ENCODE measurements at places on chromosomes 7 and 10.

DNA sequence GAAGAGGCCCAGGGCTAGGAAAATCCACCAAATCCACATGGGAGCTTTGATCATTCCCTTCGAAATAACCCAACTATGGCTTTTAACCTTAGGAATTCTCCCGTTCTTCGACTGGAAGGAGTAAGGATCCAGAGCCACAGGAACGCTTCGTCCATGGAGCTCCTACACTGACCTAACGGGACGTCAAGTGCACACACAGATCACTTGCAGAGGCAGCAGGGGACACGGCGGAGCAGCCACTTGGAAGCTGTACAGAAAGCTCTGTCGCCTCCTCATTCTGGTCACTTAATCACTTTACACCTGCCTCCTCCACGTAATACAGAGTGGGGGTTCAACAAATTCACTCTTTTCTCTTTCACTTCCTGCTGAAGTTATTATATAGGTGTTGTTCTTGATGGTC, 43.9 kb downstream of the RSU1 start:
- no peak for DNase-seq

DNA sequence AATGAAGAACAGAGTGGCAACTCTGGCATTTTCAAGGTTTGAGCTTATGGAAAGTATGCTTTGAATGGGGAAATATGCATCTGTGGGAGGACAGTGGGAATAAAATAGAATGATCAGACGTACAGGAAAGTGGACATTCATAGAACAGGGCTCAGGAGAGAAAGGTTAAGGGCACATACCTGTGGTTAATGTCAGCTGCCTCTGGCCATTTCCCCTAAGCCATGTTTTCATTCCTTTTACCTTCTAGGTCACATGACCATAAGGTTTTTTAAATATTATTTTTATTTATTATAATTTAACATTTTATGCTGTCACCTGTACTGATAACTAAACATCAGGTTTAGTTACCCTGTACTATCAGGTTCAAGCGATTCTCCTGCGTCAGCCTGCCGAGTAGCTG, 52.8 kb downstream of the LRRC4 start:
- DNase-seq, result no peak

DNA sequence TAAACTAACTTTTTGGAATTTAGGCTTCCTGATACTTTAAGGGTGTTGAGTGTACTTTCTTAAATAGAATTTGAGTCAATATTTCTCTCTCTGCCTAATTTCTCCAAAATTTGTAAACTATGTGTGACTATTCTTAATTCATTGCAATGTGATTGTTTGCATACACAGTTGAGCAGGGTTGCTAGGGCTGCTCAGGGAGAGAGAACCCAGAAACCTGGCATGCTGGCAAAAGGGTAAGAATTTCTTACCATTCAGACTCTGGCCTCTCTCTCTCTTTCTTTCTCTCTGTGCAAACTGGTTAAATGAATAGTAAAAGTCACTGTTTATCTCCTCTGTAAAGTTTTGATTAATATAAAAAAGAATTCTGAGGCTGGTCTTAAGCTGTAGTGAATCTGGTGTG, 51.0 kb upstream of the NAMPT start:
- DNase-seq, result no peak

DNA sequence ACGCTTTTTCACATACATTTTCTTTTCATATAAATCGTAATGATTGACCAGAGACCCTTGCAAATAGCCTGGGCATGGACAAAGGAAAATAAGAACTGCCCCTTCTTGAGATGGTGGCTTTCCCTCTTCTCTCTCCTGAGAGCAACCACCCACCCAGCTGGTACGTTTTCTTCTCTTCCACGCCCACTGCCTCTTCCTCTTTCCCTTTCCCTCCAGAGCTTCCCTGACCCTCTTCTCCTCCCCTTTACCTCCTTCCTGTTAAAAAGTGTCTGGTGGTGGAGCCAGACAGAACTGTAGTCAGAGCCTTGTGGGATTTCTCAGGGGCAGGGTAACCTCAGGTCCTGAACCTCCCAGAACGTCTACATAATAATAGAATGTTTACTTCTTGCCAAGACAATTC, 23.2 kb downstream of the GPR141 start:
- DNase-seq, result no peak

GRCh38 chr7:23335136-23335535, 36.0 kb downstream of the MALSU1 start:
- DNase-seq, result no peak

DNA sequence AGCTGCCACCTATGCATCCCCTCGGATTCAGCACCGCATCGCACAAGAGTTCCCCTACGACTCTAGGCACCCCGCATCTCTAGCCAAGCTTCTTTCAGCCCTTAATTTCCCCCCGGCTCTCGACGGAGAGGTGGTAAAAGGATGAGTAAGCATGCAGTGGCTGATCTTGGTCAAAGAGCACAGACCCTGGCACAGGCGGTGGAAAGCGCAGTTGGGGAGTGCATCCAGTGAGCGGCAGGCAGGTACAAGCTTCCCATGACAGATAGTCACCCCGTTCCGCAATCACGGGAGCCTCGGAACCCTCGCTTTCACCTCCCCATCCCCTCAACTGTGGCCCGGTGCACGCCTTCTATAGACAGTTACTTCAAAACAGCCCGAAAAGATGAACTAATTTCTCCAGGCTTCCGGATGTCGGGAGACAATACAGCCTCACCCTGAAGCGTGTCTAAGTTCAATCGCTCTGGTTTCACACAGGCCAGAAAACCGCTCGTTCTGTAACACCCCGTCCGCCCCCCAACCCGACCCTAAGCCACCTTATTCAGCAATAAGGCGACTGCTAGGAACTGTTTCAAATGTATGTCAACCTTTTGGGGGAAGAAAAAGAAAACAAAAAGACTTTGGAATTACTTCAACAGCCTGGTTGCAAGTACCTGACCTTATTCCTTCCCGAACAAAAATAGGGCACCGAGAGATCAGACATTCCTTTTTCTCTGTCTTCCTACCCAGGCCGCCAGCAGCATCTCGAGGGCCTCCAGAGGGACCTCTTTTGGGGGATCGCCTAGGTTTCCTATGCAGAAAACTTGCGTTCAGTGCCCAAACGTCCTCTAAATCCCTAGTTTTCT, 1.4 kb downstream of the RHEB start:
- DNase-seq, result peak; percentile 43

DNA sequence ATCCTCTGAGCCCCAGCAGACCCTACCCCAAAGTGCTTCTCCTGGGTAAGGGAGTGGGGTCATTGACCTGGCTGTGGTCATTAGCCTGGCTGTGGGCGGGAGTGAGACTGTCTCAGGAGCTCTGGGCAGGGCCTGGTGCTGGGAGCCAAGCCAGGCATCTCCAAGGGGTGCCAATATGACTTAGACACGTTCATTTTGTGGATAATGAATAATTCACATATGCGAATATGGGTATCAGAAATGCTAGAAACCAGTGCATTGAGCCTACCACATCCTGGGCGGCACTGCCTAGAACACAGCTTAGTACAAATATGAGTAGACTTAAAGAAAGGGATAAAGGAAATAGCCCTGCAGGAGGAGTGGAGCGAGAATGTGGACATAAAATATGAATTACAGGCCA, 14.4 kb upstream of the SRRM3 start:
- DNase-seq, result no peak

GRCh38 chr10:74900297-74900696, 73.9 kb downstream of the KAT6B start:
- no peak for DNase-seq

GRCh38 chr7:18858232-18858631, 259.2 kb downstream of the TWIST1 start:
- no peak for DNase-seq

GRCh38 chr7:140005754-140006503, 56.8 kb downstream of the PARP12 start:
- DNase-seq, result peak; percentile 59

DNA sequence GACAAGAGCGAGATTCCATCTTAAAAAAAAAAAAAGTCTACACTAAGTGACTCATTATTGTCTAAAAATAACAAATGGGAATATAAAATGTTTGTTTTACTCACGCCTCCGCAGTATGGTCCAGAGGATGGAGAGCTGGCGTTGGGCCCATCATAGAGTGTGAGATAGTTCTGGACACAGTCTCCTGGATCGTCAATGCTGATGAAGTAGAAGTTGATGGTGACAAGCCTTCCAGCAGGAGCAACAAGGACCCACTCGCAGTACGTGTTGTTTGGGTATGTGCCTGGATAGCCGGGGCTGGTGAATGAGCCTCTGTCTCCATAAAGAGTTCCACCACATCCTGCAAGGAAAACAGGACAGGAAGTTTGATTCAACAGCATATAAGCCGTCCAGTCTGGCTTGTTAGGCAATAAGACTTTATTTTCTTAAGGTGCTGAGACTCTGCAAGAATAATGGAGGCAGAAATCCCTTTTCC, 11.5 kb upstream of the RSU1 start:
- peak; percentile 8 for DNase-seq

DNA sequence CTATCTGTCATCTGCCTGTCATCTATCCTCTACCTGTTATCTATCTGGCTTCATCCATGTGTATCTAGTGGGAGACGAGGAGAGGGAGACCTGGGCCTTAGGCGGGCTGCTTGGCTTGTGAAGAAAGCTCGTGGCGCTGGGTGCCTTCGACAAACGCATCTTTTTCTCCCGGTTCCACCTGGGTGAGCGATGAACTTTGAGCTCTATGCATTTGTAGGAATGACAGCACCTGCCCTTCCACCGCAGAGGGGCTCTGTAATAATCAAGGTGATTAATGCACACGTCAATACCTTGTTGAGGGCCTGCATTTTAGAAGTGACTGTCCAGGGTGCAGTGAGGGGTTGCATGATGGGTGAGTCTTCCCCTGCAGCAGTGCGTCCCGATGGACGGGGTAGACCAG, 2.6 kb upstream of the VIPR2 start:
- no peak for DNase-seq

DNA sequence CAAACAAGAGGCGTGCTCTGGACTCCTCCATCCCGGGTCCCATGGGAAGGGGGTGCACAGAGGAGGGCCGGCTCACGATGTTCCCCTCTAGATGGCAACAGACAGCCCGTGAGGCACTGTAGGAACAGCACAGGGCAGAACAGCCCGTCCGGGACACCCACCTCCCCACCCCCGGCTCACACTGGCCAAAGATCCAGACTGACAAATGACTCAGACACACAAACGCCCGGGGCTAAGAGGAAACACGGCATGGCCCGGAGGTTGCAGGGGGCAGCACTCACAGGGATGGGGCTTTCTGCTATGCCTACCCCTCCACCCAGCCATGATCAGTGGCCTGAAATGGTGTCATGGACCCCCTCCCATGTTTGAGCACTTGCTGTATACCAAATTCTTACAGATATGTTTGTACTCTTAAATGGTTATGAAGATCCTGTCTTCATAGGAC, 4.9 kb upstream of the ELN start:
- peak; percentile 48 for DNase-seq

DNA sequence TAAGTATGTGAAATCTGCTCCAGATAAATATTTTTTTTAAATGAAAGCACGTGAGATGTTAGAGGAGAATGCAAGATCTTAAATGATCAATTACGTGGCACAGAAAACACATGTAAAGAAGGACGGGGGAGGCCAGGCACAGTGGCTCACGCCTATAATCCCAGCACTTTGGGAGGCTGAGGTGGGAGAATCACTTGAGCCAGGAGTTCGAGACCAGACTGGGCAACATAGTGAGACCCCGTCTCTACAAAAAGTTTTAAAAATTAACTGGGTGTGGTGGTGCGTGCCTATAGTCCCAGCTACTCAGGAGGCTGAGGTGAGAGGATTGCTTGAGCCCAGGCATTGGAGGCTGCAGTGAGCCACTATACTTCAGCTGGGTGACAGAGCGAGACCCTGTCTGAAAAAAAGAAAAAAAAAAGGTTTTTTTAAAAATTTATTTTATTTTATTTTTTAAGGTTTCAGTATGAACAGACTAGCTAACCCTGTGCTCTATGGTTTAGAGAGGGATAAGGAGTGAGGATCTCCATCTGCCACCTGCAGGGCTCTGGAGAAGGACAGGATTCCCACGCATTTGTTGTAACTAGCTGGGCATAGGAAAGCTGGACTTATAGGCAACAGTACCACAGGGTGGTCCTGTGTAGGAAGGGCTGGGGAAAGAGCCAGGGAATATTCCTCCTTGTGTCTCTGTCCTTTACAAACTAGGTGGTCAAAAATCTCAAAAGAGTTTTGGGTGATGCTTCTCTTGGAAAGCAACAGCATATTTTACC, 113.2 kb downstream of the SPAG6 start:
- no peak for DNase-seq

DNA sequence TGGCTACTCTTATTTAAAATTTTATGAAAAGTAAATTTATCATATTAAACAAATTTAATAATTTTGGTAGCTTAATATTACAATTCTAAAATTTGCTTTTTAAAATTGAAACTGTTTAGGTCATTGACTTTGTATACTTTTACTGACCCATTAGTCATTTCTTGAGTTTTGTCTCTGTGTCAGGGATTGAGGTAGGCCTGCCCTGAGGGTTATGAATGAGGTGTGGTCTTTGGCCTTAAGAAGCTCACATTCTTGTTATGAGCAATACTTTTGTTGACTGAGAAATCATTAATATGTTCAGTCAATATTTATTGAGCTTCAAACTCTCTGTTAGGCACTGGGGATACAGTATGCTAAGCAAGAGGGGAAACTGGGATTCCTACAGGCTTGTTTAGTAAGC, 47.0 kb upstream of the RPA3 start:
- DNase-seq, result peak; percentile 45

DNA sequence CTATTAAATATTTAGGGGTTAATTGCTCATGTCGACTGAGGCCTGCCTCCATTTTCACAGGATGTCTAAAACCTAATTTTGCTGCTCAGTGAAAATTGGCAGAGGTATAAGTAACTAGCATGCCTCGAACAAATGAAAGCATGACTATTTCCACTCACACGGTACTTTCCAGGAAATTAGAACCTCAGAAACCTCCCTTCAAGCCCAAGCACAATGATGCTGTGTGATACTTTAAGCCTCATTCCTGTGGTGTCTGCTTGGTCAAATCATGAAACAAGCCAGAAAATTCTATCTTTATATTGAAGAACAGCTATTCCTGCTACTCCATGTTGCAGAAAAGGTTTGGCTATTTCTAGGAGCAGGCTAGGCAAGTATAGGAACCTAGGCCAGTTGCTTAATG, 203.0 kb downstream of the SORCS3 start:
- no peak for DNase-seq

Measured in Calu3 (cell line).